ENCODE measurements at places on chromosomes 3 and 15.

DNA sequence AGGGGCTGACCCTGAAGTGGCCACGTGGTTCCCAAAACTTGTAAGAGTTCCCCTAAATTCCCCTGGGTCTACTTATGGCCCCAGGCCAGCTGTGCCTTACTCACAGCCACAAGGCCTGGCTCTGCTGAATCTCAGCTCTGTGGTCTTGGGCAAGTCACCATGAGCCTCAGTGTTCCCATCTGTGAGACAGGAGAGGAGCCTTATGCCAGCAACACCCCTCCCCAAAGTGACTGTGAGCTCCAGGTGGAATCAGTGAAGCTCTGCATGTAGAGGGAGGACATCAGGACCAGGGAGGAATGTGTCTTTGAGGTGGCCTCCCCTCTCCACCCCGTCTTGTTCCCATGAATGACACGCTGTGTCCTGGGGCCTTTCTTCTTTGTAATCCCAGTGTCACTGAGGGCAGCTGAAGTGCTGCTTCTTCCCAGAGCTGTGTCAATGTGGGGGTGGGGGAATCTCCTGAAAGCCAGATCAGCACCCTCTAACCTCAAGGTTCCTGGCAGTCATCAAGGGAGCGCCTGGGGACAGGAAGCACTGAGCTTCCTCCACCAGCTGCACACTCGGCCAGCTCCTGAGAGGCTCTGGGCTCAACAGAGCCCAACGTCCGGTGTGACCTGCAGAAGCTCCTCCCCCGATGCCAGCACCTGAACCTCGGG is 258.9 kb downstream of the UACA start:
- no peak for DNase-seq

GRCh38 chr3:5035113-5035512 is 55.9 kb downstream of the BHLHE40 start:
- DNase-seq = no peak

DNA sequence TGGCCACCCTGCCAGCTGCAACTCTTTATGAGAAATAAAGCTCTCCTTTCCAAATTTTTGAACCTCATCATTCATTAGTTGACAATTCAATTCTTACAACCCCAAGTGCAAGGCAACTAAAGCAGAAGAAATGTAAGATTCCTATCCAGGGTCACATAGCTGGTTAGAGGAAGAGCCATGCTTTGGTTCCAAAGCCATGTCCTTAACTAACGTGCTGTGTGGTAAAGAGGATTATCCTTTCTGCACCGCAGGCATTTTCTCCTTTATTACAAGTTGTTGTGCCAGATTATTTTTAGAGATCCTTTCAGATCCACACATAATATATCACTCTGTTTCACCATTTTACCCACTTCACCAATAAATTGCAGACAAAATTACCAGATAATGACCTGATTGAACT is 36.5 kb downstream of the TM4SF18 start:
- no peak for DNase-seq

DNA sequence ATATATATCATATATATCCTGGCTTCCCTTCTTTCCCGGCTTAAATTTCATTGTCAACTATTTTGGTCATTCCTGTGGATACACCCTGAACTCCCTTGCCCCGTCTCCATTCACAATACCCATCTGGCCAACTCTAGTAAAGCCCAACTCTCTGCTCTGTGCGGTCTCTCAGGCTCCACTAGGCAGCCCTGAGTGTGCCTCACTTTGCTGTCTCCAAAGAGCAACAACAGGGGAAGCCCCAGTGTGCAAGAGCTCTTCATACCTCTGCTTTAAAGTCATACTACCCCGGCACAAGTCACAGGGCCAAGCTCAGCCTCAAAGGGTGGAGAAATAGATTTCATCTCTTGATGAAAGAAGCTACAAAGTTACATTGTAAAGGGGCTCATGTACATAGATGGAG is 18.9 kb upstream of the FEM1B start:
- DNase-seq = no peak

DNA sequence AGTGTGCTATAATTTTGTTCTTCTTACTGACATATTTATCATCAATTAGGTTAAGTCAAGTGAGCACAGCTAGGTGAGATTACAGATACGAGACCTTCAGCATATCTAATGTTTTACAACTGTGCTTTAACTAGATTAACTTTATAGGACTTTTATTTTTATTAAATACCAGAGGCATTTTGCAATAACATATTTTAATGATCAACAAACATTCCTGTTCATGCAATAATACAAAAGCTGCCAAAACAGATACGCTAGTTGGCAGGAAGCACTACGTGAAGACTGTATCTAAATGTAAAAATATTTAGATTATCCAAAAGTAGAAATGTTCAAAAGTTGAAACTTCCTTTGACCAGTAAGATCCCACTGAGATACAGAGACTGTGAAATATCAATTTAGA is 139.1 kb downstream of the CBLB start:
- DNase-seq = no peak

GRCh38 chr3:9730657-9731205 is 804 bp upstream of the BRPF1 start:
- DNase-seq = no peak

- no peak for DNase-seq
These were observed 158.9 kb downstream of the TBC1D5 start for GRCh38 chr3:17583530-17583929.

DNA sequence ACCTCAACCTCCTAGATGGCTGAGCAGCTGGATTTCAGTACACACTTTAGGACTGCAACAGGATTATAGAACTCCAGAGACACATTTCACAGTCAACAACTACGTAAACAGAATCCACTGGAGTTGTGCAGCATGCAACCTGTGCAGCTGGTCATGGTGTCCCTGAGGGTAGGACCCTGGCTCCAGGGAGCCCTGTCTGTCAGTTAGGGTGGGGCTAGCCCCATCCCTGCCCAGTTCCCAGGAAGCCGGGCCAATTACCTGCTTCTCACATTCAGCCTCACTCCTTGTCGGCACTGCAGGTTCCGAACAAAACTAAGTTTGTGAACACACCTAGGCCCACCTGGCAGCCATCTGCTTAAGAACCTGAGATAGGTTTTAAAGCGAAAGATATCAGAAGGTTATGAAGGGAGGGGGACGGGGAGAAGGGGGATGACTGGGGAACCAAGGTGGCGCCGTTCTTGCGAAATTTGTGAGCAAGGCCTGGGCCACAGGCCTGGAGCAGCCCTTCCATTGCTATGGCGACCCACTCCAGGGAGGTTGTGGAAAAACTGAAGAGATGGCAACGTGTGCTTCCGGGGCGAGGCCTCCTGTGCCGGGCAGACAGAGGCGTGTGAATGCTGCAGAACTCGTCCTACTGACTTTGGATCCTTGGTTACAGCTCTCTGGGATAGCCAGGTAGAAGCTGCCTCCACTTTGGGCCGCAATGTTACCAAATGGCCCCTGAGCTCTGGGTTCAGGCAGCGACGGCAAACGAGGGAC is 25.3 kb downstream of the ACSBG1 start:
- peak; percentile 34 for DNase-seq

DNA sequence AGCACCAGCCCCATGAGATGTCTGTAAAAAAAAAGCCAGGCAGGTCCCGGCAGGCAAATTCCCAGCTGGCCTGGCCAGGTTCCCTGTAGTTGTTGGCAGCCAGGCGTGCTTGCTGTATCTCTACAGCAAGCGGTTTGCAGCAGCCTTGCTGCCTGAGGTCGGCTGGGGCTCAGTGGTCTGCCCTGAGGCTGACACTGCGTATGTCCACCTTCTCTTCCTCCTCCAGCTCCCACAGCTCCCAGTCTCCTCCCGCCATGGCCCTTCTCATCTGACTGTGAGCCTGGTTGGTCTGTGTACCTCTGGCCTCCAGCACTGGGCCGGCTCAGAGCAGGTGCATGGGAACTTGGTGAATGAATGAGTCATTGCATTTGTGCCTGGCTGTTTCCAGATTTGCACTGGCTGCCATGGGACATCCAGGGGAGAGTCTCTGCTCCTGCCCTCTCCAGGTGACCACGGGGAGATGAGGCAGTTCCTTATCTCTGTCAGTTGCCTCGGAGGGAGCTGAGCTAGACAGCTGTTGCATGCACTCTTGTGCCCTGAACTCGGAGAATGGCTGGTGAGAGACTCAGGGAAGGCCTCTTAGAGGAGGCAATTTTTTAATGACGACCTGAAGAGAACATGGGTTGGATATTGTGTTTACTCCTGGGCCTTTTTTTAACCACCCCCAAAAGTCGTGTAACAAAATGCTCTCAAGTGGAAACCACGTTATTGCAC is 43.0 kb downstream of the SPSB4 start:
- no peak for DNase-seq

DNA sequence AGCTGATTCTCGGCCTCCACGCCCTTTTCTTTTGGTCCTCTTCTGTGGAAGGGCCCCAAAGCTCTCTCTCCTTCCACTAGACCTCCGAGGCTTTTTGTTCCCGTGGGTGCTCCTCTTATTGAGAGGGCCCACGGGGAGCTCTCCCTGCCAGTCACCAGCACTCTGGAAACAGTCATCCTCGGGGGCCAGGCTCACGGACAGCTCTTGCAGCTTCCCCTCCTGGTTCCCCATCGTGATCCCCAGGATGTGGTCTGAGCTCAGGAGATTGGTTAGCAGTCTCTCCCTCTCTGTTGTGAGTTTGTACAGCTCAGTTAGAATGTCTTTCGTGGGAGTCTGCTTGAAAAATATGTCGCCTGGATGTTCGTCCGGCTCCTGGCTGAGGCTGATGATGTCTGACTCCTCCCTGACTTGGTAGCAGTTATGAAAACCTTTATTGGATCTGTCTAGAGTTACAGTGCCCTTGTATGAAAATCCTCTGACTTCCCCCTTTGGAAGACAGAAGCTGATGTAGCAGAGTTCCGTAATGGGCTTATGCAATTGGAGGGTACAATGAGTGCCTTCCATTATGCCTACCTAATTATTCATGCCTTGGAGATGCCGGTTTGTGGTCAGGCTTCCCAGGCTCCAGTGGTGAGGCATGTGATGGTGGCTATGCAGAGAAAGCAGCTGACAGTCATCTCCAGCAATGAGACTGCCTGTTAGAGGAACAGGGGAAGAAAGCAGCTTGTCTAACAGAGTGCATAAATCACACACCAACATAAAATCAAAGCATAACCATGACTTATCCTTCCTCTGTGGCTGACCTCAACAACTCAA is 40.0 kb downstream of the FMN1 start:
- DNase-seq = no peak

- DNase-seq = no peak
These were observed 163.6 kb upstream of the SETMAR start for GRCh38 chr3:4139462-4140140.

DNA sequence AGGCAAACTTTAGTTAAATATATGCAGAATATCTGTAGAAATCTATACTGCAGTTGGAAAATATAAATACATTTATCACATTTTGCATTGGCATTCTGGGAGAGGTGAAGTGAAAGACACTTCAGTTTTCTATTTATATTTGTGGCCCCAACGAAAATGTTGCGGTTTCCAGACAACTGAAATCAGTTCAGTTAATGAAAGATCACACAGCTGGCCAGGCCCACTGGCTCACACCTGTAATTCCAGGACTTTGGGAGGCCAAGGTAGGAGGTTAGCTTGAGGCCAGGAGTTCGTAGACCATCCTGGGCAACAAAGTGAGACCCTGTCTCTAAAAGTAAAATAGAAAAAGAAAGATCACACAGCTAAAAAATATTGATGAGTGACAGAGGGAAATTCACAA is 11.9 kb upstream of the CLASP2 start:
- DNase-seq = no peak

GRCh38 chr3:143276592-143276991 is 157.0 kb downstream of the CHST2 start:
- DNase-seq = no peak

- DNase-seq = no peak
These were observed 97.9 kb upstream of the NANOGP8 start for GRCh38 chr15:35182841-35183479.

GRCh38 chr3:112376992-112377391 is 44.0 kb downstream of the CD200 start:
- DNase-seq = no peak

- DNase-seq = peak; percentile 90
These were observed 3.6 kb upstream of the CCR4 start for GRCh38 chr3:32947789-32948238.

DNA sequence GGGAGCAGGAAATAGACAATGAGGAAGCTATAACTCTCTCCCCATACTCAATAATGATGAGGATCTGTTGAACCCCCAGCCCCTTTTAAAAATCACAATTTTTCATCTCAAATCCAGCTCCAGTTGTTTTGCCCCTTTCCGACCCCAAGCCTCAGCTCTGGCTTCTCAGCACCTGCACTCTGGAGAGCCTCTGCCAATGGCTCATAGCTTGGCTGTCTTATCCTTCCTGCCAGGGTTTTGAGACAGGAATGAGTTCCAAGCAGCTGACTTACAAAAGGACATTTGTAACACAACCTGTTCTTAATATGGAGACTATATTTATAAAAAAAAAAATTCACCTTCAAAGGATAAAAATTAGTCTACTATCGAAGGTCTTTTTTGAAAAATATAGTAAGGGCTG is 105.9 kb upstream of the NEDD4 start:
- DNase-seq = no peak

DNA sequence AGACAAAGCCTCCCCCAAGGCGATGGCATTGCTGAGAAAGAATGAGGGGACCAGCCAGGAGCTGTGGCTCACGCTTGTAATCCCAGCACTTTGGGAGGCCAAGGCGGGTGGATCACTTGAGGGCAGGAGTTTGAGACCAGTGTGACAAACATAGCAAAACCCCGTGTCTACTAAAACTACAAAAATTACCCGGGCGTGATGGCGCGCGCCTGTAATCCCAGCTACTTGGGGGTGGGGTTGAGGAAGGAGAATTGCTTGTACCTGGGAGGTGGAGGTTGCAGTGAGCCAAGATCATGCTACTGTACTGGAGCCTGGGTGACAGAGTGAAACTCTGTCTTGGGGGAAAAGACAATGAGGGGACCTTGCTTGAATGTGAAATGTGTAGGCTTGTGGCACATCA is 402.4 kb upstream of the C2CD4B start:
- DNase-seq = no peak

GRCh38 chr3:24678021-24678420 is 183.4 kb upstream of the THRB start:
- no peak for DNase-seq

GRCh38 chr3:106617276-106617675 is 748.5 kb upstream of the CBLB start:
- no peak for DNase-seq

GRCh38 chr15:44188795-44189194 is 6.3 kb downstream of the FRMD5 start:
- DNase-seq = no peak

- no peak for DNase-seq
These were observed 65.8 kb downstream of the GSK3B start for GRCh38 chr3:120028271-120029047.

GRCh38 chr15:56667517-56667916 is 65.8 kb downstream of the ZNF280D start:
- no peak for DNase-seq

GRCh38 chr15:68431037-68431791 is 749 bp downstream of the ITGA11 start:
- no peak for DNase-seq

DNA sequence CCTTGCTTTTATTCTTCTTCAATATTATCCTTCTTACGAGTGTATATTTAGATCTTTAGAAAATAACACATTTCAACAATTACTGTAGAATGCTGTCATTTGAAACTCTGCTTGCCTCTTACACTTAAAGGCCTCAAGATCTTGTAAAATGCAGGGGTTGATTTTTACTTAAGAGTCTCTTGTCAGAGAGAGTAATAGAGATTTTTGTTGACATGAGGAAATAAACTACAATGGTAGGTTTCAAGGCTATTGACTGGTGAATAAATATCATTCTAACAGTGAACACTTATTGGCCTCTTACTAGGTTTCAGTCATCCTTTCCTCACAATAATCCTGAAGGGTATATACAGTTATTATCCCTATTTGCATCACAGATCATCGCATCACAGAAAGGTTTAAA is 344.6 kb downstream of the GBE1 start:
- no peak for DNase-seq

- no peak for DNase-seq
These were observed 26.9 kb upstream of the SEC62 start for GRCh38 chr3:169939751-169940150.
